Activated CD4-positive, alpha-beta T cell treated with anti-CD3 and anti-CD28 coated beads, Interleukin-2, amount 10 ng/mL, durations not matched to agents 7 days and 5 days (primary cell): ENCODE measurements at places on chromosomes 2 and 18. TPM values are rescaled to one million over a fixed set of nuclear protein-coding genes. Genes with fewer than 3 reads are reported as not detected.

- H3K27me3 ChIP-seq = peaks cover 3% of the 10 kb centered on the region
- H3K4me3 ChIP-seq = no peak overlapping the region
- H3K27ac ChIP-seq = no peak overlapping the region
- H3K4me1 ChIP-seq = peaks cover 8% of the 10 kb centered on the region
- no peaks in the 10 kb centered on the region for H3K36me3 ChIP-seq
Observed at GRCh38 chr18:55577812-55578539, 10.0 kb downstream of the TCF4 start.

DNA sequence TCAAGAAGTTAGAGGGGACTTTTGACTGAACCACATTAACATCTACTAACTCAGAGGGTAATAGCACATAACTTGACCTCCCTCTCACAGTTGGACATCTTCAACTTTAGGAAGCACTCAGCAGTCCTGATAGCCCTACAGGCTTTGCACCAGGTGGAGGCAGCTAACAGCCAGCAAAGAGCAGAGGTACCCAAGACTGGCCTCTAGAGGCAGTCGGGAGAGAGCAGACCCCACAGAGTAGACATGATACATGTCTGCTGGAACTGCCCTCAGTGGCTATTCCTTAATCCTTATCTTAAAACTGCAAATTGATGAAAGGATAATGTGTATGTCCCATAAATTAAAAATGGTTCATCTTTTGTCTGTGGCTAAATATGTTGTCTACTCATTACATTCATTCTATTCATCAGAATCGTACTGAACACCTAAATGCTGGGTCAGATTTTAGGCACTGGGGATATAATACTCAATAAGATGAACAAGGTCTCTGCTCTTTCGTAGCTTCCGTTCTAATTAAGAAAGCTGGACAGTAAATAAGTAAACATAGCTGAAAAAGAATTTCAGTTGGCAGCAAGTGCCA lies 49.8 kb downstream of the CAB39 start:
- no peak overlapping the region for H3K27ac ChIP-seq
- H3K36me3 ChIP-seq = peaks cover 75% of the 10 kb centered on the region
- H3K27me3 ChIP-seq = no peaks in the 10 kb centered on the region
- H3K4me3 ChIP-seq = no peak overlapping the region

DNA sequence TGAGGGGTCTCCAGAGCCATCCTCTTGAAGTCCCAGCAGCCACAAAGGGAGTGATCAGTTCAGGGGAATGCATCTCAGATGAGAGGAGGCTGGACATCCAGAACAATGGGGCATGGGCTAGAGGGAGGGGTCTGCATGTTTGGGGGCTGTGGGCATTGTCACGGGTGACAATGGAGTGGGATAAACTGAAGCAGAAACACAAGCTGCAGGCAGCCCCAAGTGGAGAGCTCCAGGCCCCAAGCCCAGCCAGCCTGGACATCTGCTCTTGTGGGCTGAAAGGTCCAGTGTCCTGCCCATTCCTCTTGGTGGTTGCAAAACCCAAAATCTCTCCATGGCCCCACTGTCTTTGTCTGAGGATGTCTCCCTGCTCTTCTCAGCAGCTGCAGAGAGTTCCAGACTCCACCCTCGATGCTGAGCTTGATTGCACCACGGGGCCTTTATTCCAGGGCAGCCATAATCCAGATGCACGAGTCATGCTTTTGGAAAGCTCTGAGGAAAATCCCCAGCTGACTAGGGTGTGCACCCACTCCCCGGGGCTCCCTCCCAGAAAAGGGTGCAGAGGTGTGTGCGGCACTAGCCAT lies 149.4 kb downstream of the TNS1 start:
- no peak overlapping the region for H3K27ac ChIP-seq
- no peaks in the 10 kb centered on the region for H3K4me1 ChIP-seq
- no peaks in the 10 kb centered on the region for H3K36me3 ChIP-seq
- DNase-seq = no peak
- no peaks in the 10 kb centered on the region for H3K27me3 ChIP-seq
- H3K4me3 ChIP-seq = no peak overlapping the region

DNA sequence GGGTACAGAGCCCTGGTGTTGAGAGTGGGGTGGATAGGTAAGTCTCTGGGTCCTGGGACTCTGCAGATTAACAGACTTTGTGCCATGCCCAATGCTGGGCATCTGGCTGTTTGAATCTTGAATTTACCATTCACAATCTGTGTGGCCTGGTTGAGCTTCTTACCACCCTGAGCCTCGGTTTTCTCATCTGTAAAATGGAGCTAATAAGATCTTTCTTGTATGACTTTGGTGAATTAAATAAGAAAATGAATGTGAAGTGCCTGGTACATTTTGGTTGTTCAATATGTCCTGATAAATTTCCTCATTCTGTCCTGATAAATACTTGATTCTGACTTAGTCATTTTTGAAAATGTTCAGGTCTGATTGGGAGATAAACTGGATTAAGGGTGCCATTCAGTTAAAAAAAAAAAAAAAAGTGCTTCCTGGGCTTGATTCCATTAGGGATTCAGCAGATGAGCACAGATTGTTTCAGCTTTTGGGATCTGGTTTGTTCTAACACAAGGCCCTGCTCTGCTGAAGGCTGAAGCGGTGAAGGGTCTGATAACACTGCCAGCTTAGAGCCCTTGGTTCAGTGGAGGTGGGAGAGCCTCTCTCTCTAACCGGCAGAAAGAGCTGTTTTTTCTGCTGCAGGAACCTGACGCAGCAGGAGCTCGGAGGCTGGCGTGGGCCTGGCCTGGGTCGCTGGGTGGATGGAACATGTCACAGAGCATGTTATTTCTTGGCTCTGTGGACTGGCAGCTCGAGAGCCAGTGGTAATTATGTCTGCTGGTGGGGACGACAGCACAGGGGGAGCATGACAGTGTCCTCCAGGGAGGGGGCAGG lies 84.5 kb upstream of the MCFD2 start:
- peaks cover 5% of the 10 kb centered on the region for H3K4me1 ChIP-seq
- no peaks in the 10 kb centered on the region for H3K27me3 ChIP-seq
- no peak for DNase-seq
- peaks cover 27% of the 10 kb centered on the region for H3K36me3 ChIP-seq
- no peak overlapping the region for H3K4me3 ChIP-seq

DNA sequence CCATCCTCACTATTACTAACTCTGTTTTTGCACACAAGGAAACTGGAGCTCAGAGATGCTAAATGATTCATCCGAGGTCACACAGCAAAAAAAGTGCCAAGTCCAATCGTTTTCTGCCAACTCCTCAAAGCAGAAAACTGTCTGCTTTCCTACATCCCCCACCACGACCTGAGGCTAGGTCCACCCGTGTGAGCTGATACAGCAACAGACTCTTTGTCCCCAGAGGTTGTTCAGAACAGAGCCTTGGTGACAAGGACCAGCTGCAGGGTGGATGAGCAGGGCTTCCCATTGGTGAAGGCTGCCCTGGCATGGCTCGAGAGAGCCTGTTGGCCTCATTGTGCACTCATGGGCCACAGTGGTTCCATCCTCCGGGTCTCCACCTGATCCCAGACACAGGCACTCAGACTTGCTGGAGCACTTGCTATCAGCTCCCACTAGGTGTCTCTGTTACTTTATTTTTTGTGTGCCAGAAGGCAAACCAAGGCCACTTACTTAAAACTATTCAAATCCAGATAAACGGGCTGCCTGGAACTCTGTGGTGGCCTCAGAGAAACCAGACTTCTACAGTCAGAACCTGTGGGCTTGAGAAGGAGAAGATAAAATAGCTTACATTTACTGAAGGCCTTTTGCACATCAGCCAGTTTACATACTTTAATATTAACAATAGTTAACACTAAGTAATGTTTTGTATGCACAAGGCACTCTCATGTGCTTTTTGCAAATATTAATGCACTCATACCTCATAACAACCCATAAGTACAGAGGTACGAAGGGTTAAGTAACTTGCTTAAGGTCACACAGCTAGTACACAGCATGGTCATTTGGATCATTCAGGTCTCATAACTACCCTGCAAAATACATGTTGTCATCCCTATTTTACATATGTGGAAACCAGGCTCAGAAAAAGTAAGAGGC lies 62.9 kb upstream of the CTIF start:
- no peaks in the 10 kb centered on the region for H3K36me3 ChIP-seq
- no peak overlapping the region for H3K4me3 ChIP-seq
- no peak overlapping the region for H3K27ac ChIP-seq
- H3K4me1 ChIP-seq = no peaks in the 10 kb centered on the region
- H3K27me3 ChIP-seq = peaks cover 31% of the 10 kb centered on the region

DNA sequence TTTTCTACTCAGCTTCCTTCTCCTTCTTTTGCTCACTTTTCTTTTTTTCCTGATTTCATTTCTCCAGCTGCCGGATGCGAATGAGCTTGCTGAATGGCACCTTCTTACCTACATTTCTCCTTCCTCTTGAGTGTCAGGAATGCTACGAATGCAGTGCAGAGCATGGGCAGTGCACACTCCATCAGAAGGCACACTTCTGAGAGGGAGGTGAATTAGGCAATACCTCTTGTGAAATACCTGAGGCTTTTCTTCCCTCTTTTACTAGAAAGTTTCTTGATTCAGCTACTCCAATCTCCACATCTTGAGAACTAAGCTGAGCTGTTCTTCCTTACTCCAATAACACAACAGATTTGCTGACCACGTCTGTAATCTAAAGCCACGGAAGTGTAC lies 51.1 kb downstream of the PLEKHM3 start:
- H3K4me3 ChIP-seq = no peak overlapping the region
- H3K27me3 ChIP-seq = no peaks in the 10 kb centered on the region
- H3K4me1 ChIP-seq = peaks cover 9% of the 10 kb centered on the region

The MALL gene
- 0.19 TPM for total RNA-seq
